Activated CD8-positive, alpha-beta T cell treated with anti-CD3 and anti-CD28 coated beads for 36 hours (primary cell): ENCODE measurements at places on chromosomes 7 and 10.

DNA sequence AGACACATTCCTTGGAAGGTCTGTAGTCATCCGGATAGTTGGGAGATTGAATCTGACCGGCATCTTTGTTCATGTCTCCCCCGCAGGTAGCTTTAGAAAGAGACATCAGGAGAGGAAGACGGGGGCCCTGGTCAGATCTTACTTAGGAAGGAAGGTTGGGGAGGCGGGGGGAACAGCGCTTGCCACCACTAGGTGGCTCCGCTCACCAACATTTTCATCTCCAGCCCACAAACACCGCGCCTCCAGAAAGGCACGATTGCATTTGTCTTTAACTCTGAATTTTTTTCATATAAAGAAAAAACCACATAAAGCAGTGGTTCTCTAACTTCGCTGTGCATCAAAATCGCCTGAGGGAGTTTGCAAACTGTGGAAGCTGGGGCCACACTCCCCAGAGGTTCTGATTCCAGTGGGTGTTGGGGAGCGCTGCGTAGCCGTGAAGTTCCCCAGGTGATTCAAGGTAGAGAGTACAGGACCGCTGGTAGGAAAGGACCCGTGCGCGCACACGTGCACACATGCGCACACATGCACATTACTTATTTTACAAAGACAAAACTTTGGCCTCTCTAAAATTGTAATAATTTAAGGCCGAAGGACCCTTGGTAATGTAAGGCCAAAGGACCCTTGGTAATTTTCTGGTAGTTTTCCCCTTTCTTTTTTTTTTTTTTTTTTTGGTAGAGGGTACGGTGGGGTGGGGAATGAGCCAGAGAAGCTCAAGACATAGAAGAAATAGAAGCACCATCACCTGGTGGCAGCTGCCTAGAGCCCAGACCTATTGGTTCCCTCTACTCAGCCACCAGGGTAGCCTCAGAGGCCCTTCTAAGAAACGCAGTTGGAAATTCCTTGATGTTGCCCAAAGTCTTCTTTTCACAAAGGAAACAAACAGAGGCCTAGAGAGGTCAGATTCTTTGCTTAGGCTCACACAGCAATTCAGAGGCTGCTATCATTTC is 37.4 kb upstream of the OPALIN start:
- peak; percentile 79 for DNase-seq

DNA sequence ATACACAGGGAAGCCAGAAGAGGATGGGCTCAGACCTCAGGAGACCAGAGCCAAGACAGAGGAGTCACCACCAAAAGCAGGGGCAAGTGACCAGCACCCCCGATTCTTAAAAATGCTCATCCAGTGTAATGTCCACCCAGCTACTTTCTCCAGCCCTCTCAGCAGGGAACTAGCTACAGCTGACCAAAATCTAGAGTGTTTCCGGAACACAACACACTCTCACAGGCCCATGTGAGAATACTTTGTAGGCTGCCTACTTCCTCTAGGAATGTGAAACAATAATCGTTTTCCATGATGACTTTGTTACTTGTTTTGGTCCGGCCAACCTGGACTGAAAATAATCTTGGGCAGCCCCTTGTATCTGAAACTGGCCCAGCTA is 14.5 kb downstream of the PSAP start:
- no peak for DNase-seq

DNA sequence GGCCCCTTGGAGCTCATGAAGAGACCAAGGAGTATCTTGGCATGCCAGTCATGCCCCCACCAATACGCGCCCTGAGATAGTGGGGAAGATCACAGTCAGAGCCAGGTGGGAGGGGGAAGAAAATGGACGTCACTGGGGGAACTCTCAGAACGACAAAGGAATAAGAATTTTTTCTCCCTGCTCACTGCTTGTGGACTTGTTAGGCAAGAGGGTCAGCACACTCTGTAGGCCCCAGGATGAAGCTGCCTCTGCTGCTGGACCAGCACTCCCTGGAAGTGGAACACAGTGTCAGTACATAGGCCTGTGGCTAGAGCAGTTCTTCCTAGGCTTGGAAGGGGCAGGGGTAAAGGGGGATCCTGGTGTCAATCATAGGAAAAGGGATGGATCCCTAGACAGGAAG is 46.5 kb downstream of the DRGX start:
- no peak for DNase-seq

GRCh38 chr7:130954918-130955564 is 221.0 kb upstream of the KLF14 start:
- DNase-seq = no peak

DNA sequence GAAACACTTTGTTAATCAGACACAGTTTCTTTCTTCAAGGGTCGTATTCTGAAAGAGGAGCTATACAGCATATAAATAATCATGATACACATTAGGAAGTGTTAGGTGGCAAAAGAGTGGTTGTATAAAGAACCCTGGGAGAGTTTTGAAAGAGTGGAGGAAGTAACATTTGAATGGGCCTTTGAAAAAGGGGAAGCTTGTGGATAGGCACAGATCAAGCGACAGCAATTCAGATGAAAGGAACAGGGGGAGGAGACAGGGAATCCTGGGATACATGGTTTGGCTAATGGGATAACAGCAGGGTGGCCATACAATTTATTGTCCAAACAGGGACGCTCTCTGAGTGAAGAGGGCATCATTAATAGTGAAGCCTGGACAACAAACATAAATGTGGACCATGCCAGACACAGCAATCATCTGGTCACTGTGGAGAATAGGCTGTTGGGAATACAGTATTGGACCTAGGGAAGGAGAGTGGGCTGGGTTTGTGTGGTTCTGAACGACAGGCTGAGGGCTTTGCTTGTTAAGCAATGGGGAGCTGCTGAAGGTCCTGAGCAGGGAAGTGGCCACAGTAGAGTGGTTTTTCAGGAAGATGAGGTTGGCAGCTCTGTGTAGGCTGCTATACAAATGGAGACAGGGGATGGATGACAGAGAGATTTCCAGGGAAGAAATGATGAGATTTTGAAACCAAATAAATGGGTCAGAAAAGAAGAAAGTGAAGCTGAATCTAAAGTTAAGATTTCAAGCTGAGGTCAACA is 75.9 kb downstream of the ICA1 start:
- DNase-seq = no peak

- no peak for DNase-seq
Measured at GRCh38 chr10:25682203-25682851, 251.7 kb upstream of the MYO3A start.

DNA sequence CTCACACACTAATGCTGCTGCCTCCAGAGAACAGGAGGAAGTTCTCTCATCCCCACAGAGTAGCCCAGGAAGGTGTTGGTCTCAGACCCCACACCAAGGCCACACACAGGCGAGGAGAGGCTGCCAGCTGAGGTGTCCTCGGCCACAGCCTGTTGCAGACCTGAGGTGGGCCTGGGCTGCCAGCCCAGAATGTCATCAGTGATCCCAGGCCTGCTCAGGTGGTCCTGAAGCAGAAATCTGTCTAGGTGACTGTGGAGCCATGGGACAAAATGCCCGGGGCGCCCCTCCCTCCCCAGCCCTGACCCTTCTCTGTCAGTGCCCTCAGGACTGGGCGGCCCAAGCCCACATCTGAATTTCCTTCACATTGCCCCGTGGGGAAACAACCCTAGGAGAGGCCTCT is 43.5 kb upstream of the LRRC4 start:
- no peak for DNase-seq

DNA sequence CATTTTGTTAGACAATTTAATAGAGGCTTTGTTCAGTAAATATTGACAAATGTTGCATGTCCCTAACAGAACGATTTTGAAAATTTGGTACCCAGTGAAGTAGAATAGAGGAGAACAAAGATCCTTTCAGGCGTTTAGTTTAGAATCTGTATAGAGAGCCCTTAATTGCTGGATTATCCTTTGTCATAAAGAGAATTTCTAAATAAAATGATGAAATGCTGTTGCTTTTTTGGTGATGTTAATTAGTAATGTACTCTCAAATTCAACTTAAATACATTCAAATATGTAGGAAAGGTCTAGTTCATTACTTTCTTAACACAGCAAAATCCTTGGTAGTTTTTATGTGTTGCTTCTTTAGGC is 1.2 kb downstream of the LUC7L2 start:
- DNase-seq = no peak

DNA sequence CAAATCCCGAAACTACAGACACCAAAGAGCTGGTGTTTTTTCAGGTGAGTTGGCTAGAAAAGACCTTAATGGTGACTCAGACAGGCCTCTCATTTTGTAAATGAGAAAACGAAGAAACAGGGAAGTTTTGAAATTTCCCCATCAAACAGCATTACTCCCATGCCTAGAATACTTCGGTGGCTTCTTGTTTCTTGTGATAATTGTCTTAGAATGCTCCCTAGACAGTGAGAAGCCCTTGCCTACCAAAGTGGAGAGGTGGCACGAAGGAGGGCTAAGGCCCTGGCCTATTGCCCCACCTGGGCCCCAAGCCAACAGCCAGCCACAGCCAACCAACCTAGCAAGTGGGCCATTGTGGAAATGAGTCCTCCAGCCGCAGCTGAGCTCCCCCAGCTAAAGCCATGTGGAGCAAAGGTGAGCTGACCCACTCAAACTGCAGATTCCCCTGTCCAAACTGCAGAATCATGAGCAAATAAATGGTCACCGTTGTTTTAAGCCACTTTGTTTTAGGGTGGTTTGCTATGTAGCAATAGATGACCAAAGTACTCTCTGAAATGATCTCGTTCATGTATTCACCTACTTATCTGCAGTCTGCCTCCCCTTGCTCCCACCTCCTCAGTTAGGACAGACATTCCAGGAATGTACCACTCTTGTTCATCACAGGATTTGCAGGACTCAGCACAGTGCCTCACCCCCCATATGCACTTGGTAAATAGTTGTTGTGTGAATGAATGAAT is 97.7 kb upstream of the FGFR2 start:
- DNase-seq = no peak

- DNase-seq = no peak
Measured at GRCh38 chr7:19376538-19376937, 231.3 kb upstream of the FERD3L start.

- DNase-seq = no peak
Measured at GRCh38 chr10:126373147-126373546, 15.1 kb downstream of the ADAM12 start.

- DNase-seq = no peak
Measured at GRCh38 chr10:68163735-68164134, 54.4 kb downstream of the MYPN start.

DNA sequence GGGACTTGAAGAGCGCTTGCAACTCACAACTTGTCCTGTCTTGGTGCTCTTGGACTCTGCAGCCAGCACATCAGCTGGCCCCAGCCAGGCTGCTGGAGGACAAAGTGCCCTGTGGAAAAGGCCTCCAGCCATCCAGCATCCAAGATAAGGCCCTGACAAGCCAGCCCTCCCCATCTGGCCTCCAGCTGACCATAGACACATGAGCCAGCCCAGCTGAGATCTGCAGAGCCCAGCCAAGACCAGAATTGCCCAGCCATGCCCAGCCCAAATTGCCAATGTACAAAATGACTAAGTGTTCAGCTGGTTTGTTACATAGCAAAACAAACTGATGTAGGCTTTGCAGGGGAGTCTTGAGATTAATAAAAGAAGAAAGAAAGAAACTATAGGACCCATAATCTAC is 36.0 kb upstream of the FRMD4A start:
- DNase-seq = no peak

GRCh38 chr10:48902096-48902495 is 37.5 kb downstream of the LRRC18 start:
- DNase-seq = no peak

- DNase-seq = no peak
Measured at GRCh38 chr10:43308515-43308914, 41.6 kb upstream of the RASGEF1A start.

- no peak for DNase-seq
Measured at GRCh38 chr7:83769407-83769806, 120.5 kb upstream of the SEMA3E start.

- DNase-seq = no peak
Measured at GRCh38 chr10:78408671-78409472, 375.2 kb downstream of the RPS24 start.

- no peak for DNase-seq
Measured at GRCh38 chr10:113739031-113739430, 12.5 kb upstream of the PLEKHS1 start.

GRCh38 chr10:22598478-22598877 is 115.9 kb downstream of the PIP4K2A start:
- no peak for DNase-seq

DNA sequence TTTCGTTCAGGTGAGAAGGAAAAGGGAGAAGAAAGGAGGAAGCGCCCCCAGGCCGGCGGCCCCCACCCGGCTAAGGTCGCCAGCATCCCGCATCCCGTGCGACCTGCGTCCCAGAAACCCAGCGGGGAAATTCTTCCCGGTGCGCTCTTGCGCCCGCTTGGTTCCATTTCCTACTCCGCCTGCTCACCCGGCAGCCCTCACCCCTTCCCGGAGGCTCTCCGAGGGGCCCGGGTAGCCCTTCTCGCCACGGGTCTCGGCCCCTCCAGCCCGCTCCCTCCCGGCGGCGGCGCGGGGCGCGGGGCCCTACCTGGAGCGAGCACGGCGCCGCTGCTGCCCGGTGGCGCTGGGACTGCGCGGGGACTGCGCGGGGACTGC is at the start of gene PRKCQ:
PRKCQ (minus strand) TSS at position 373 of the 375 bp plus-strand sequence. CDS start 65,141 bp downstream, outside the sequence.
- no peak for DNase-seq

DNA sequence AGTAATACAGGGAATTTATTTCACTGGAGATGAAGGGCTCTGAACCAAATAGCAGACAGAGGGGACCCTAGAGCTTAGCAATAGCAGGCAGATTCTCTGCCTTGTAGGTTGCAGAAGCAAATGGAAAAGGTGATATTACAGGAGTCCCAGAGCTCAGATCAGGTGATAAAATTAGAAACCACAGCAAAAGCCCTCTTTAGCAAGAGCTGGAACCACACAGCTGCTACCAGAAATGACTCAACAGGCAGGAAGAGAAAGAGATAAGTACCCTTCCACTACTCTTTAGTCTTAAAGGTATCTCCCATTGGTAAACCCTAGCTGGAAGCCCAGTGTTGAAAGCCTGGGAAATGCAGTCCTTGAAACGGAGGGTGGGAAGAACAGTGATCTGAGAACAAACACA is 535.6 kb upstream of the GHITM start:
- peak; percentile 5 for DNase-seq

DNA sequence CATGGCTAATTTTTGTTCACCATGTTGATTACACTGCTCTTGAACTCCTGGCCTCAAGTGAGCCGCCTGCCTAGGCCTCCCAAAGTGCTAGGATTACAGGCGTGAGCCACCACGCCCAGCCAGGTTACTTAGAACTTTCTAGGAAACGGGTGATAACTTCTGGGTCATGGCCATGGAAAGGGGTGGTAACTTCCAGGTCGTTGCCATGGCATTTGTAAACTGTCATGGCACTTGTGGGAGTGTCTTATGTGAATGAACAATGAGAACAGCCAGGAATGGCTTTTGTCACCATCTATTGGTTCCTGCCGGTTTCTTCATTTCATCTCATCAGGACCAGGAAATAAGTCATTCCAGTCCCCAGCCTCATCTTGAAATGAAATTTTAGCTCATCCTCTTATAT is 120.9 kb downstream of the SLC16A9 start:
- no peak for DNase-seq
